ENCODE measurements at places on chromosomes 16 and 17.

DNA sequence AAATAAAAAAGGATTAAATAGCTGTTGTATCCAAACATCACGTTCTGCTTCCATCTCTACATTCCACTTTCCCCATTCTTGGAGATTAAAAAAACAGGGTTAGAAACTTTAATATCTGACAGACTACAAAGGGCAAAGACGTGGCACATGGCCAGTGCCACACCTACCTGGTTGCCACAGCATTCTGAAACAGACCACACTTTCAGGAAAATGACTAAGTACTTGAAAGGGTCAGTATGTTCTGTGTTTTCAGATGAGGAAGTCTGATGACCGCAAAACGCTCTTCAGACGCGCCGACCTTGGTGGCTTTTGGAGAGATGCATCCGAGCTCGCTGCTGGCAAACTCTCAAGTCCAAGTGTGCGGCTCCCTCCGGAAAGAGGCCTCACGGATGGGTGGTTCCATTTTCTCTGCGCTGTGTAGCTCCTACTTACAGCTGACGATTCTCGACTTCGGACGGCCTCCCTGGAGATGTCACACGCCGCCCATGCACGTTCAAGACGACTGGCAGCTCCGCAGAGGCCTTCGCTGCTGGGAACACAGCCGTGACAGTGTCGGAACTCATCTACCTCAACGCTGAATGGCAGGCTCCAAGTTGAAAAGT lies 15.5 kb downstream of the MAP1LC3B start:
- no peak for DNase-seq

DNA sequence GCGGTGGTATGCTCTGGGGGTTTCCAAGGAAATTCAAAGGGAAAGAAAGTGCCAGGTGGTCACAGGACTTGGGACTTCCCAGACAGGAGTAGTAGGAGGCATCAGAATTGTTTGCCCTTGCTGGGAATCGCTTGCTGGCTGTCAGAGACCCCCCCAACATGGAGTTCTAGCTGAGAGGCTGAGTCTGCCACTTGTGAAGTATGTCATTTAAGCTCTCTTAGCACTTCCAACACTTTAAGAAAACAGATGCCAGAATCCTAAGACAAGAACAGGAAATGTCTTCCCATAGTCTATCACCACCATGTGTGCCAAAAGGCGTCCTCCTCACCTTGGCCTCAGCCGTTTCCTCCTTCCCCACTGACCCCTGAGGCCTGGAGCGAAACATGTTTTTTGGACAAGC lies 193.8 kb upstream of the IRX3 start:
- DNase-seq = no peak

DNA sequence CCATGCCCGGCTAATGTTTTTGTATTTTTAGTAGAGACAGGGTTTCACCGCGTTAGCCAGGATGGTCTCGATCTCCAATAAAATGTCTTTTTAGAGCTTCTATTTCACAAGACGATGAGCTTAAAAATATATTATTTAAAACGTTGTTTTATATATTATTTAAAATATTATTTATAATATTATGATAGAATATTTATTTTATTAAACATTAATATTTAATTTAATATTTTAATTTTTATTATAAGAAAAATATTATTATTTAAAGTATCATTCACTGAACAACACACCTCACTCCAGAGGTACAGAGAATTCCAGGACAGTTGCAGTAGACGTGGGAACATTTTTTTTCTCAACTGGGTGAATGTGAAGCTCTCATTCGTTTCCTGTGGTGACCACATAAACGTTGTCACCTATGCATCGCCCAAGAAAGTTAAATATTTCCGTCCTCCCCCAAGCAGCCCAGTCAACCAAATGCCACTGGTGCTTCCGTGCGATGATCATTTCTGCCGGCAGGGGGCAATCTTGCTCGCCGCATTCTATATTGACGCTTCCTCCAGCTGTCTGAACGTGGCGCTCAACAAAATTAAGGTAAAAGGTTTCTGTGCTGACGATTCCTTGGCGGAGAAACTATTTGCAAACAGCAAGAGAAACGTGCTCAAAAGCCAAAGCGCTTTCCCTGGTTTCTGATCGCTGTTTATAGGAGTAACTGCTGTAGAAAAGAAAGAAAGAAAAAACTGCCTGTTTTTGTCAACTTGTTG lies 41.7 kb upstream of the PRSS54 start:
- DNase-seq = no peak

DNA sequence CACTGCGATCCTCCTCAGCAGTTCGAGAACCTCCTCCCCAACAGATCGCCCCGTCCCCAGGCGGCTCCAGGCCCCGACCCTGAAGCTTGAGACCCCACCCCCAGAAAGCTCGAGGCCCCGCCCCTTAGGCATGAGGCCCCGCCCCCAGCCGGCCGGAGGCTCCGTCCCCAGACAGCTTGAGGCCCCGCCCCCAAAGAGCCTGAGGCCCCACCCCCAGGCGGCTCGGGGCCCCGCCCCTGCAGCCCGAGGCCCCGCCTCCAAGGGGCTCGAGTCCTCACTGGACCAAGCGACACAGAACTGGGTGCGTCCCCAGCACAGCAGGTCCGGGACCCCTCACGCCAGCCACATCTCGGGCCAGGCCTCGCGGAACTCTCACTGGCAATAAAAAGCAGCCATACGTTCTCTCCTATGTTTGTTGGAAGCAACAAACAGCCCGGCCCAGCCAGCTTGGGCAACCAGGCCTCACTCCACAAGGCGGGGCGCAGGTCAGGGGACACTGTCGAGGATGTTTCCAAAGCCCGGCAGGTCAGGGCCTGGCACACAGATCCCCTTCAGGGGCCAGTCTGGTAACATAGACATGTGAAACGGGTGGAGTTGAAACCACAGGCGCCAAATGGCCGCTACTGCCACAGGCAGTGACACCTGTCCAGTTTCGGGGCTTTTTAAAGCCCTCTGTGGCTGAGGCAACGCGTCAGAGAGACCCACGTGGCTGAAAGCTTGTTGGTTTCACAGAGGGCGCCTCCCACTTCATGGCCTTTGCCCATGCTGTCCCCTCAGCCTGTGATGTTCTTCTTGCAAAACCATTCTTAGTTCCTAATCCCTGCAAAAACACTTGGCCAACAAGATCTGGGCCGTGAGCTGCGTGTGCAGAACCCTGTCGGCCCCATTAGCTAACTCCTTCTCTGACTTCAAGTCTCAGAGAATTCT lies 224.2 kb downstream of the PARN start:
- DNase-seq = no peak

DNA sequence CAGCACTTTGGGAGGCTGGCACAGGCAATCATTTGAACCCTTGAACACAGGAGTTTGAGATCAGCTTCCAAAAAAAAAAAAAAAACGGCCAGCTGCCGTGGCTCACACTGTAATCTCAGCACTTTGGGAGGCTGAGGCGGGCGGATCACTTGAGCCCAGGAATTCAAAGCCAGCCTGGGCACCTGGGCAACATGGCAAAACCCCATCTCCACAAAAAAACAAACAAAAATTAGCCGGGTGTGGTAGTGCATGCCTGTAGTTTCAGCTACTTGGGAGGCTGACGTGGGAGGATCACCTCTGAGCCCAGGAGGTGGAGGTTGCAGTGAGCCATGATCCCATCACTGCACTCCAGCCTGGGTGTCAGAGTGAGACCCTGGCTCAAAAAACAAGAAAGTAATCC lies 39.0 kb downstream of the GRB2 start:
- DNase-seq = no peak

DNA sequence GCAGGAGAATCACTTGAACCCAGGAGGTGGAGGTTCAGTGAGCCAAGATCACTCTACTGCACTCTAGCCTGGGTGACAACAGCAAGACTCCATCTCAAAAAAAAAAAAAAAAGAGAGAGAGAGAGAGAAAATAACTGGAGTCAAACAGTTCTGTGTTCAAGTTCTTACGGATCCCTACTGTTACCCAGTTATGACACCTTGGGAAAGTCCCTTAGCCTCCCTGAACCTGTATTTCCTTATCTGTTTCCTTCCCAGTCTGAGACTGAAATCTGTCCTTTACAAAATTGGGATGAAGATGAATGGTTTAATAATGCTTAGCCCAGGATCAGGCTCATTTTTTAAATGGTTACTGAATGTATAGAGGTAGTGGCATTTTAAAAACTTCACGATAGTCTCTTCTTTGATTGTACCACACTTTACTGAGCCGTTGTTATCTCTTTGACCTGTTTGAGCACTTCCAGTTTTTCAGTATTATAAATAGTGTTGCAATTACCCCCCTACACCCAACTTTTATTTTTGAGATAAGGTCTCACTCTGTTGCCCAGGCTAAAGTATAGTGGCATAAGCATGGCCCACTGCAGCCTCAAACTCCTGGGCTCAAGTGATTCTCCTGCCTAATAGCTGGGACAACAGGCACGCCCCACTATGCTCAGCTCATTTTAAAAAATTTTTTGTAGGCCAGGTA lies 17.1 kb downstream of the ZNF768 start:
- no peak for DNase-seq

DNA sequence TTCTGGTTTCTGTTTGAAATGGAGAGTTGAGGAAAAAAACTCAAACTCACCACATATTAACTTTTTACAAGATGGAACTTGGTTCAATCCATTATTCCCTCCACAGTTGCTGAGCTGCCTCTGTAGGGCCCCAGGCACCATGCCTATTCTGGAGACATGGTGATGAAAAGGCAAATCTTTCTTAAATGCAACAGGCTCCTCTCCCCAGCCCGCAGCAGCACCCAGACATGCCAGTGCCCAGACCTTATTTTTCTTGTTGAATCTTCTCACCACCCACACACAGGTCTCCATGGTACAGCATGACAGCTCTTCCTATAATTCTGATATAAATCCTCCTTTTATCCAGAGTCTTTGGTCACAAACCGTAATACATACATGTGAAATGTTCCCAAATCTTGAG lies 7.6 kb downstream of the CYTH1 start:
- no peak for DNase-seq

GRCh38 chr16:62256406-62256805 lies 220.2 kb upstream of the CDH8 start:
- no peak for DNase-seq

- no peak for DNase-seq
Measured at GRCh38 chr16:53541326-53541725, 38.3 kb upstream of the AKTIP start.

DNA sequence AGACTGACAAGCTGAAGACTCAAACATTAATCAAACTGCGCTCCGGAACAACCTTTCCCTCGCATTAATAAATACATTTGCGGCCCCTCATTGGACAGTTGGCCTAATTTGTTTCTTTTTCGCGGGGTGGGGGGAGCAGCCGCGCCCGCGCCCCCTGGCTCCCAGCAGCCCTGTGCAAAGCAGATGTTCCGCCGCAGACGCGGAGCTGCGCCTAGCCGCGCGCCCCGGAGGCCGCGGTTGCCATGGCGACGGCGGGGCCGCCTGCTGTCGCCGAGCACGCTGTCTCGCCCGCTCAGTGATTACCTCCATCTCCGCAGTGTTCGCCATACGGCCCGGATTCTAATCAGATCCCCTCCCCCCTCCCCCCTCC lies 25.5 kb downstream of the COPZ2 start:
- DNase-seq = no peak

- DNase-seq = no peak
Measured at GRCh38 chr16:24123275-24123674, 132.9 kb upstream of the CACNG3 start.

- DNase-seq = no peak
Measured at GRCh38 chr16:16116841-16117240, 106.5 kb downstream of the ABCC6 start.

Measured in SK-N-MC (cell line).